Spleen (tissue), 13 donors: ENCODE measurements at places on chromosomes 3 and 15. TPM values are rescaled to one million over a fixed set of nuclear protein-coding genes. Genes with fewer than 3 reads are reported as not detected.

DNA sequence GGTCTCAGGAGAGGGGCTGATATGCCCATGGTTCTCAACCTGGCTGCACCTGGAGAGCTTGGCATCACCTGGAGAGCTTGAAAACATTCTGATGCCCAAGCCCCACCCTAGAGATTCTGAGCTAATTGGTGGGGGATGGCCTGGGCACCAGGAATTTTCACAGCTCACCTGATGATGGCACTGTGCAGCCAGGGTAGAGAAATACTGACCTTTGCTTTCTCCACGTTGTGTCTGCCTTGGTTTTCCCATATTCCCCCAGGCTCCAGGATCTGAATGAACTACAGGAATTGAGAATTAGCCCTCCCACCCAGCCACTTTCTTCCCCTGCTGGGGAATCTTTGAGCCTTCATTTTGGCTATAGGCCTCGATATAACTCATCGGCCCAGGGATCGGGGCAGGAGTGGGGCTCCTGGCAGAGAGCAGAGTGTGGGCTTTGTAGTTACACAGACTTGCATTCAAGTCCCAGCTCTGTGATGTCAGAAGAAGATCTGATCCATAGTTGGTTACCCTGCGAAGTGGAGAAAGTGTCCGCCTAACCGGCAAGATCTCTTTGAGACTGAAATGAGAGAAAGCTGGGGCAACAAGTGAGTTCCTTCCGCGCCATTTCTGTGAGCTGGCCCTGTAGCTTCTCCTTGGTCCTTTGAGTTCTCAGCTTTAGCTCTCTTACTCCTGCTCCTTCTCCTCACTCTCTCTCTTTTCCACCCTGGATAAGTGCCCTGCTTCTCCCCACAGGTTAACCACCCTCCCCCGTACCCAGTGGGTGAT, 33.1 kb upstream of the UBE2Q2 start:
- DNase-seq: no peak
- no peaks in the 10 kb centered on the region for H3K36me3 ChIP-seq
- H3K27me3 ChIP-seq: no peaks in the 10 kb centered on the region

DNA sequence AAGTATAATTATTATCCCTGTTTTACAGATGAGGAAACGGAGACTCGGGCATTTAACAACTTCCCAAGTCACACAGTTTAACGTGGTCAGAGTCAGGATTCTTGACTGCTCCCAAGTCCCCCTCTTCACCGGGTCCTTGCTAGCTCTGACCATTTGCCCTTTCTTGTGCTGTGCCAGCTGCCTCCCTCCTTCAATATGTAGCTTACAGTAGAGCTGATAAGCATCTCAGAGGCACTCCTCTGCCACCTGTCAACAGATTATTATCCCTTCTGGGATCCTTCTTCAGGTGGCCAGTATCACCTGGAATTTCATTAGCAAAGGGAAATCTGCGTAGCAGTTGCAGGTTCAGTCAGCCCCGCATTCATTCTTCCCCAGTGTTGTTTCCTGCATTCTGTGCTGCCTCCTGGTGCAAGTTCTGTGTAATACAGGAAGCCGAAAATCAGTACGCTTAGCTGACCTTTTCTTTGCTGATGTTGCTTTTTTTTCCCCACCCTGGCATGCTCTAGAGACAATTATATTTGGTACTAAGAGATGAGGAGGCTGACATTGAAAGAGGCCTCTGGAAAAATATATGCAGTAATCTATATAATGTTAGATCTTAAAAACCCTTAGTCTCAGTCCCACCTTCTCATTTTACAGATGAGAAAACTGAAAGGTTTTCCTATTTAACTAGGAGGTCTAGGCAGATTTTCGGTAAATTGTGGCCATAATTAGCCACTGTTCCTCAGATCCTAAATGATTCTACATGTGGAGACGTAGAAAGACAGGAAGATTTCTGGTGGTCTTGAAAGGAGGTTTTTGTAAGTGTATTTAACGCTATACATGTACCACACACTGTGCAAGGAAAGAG, 24.8 kb downstream of the TMOD2 start:
- peaks cover 62% of the 10 kb centered on the region for H3K36me3 ChIP-seq
- H3K4me1 ChIP-seq: peaks cover 14% of the 10 kb centered on the region
- no peak for DNase-seq

DNA sequence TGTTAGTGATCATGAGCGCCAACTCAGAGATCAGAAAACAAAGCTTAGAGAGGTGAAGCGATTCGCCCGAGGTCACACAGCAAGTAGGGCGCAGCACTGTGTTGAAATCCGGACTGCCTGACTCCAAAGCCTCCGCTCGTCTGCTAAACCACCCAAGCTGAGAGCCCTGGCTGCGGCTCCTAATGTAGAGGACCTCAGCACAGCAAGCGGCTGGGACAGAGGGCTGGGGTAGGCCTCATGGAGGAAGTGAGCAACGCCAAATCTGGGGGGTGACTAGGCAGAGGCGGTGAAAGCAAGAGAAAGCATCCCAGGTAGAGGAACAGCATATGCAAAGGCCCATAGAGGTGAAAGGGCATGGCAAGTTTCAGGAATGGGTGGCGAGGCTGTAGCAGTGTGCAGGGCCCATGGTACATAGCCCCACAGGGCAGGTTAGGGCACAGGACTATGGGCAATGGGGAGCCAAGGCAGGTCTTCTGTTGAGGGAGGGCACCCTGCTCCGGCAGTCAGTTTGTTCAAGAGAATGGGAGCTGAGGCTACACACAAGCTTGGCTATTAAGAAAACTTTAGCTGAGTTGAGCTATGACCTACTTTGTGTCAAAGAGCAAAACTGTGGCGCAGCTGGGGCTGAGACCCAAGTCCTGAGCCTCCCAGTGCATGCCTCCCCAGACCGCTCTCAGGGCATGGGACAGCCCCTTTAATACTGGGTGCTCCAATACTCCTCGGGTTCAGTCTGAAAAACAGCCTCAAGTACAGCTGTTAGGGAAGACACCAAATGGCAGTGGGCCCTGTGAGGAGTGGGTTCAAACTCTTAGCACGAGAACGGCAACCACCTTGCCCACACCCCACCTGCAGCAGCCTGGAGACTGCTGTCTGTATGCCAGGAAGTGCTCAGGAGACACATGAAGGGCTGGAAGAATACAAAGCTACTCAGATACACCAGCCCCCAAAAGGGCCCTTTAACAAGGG, 988 bp upstream of the CFAP92 start:
- H3K4me3 ChIP-seq: peak overlapping the region; percentile 47
- DNase-seq: no peak
- H3K4me1 ChIP-seq: peaks cover 19% of the 10 kb centered on the region
- H3K27ac ChIP-seq: no peak overlapping the region
- H3K36me3 ChIP-seq: no peaks in the 10 kb centered on the region
- H3K27me3 ChIP-seq: no peaks in the 10 kb centered on the region

DNA sequence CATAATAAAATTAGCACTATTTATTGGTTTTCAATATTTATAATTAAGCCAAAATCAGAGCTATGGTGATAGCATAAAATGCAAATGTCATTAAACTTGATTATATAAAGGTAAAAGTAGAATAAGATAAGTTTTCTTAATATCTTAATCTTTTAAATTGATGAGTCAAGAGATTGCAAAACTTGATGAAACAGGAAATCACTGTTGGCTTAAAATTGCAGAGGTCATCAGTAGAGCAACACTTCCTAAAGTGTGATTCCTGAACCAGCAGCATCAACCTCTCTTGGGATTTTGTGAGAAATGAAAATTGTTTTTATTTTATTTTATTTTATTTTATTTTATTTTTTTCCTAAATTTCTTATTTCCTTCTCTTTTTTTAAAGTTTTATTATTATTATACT, 226.4 kb upstream of the CTDSPL start:
- H3K4me1 ChIP-seq: no peaks in the 10 kb centered on the region
- H3K27me3 ChIP-seq: no peaks in the 10 kb centered on the region
- no peaks in the 10 kb centered on the region for H3K36me3 ChIP-seq
- H3K4me3 ChIP-seq: no peak overlapping the region
- DNase-seq: no peak

PIGBOS1 gene
- total RNA-seq: 28.4 TPM

DNA sequence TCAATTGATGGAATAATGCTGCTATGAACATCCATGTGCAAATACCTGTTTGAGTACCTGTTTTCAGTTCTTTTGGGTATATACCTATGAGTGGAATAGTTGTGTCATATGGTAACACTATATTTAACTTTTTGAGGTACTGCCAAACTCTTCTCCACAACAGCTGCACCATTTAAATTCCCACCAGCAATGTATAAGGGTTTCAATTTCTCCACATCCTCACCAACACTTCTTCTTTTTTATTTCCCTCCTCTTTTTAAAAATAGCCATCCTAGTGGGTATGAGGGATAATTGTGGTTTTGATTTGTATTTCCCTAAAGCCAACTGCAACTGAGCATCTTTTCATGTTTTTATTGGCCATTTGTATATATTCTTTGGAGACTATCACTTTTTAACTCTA, 31.3 kb upstream of the ARHGEF3 start:
- no peak for DNase-seq
- no peak overlapping the region for H3K4me3 ChIP-seq
- H3K4me1 ChIP-seq: peaks cover 2% of the 10 kb centered on the region
- H3K27me3 ChIP-seq: no peaks in the 10 kb centered on the region
- H3K27ac ChIP-seq: no peak overlapping the region

- no peak for DNase-seq
- no peak overlapping the region for H3K27ac ChIP-seq
- no peaks in the 10 kb centered on the region for H3K27me3 ChIP-seq
- H3K4me3 ChIP-seq: no peak overlapping the region
- no peaks in the 10 kb centered on the region for H3K36me3 ChIP-seq
- H3K4me1 ChIP-seq: no peaks in the 10 kb centered on the region
These were observed 42.5 kb upstream of the UBE3A start for GRCh38 chr15:25481208-25481859.

ARL6IP5 gene
- 110 TPM for total RNA-seq
